ENCODE measurements at places on chromosomes 6 and 20.

DNA sequence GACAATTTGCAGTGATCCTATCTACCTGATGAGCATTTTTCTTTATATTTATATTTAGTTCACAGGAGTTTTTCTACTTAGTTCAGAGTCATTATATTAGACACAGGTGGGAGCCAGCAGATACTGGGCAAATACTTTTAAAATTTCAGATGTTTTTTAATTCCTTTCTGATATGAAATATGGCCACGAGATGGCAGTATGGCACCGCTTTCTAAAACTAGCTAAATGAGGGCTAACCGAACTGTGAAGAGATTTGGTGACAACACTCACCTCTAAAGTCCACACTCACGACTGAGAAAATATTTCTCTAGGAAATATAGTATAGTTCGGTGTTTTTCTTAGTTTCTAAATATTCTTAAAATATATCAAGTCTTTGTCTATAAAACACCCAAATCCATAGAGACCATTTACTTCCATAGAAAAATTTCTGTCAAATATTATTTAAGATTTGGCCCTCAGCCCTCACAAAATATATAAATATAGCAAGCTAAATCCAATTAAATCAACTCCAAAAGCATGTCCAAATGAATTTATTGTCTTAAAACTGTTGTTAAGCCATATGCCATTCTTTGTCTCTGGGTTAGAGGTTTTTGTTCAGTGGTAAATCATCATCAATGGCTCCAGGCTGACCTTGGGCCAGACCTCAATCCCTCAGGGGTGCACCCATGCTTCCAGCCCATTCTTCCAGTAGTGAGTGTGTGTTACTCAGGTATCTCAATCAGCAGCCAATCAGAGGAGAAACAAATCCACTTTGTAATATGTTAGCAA, 63.6 kb downstream of the HUS1B start:
- DNase-seq = peak; percentile 78

DNA sequence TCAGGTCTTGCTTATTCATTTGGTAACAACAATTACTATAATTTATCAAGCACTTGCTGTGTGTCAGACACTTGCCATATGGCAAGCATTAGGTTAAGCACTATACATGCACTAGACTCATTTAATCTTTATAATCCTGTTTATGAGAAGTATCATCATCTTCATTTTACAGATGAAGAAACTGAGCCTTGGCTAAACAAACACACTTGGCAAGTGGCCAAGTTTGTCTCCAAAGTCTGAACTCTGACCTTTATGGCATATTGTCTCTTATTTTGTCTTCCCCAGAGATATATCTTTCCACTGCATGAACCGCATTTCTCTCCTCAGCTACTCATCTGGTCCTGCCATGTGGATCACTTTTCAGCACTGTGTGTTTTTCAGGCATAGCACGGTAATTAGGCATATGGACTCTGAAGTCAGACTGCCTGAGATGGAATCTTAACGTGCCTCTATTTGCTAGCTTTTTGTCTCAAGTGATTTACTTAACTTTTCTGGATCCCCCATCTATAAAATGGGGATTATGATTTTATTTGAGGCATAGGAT, 4.7 kb downstream of the ADGRF5 start:
- no peak for DNase-seq

GRCh38 chr6:168983925-168984324, 269.7 kb downstream of the THBS2 start:
- DNase-seq = no peak

- DNase-seq = no peak
Observed at GRCh38 chr6:48280035-48280620, 169.1 kb upstream of the PTCHD4 start.

DNA sequence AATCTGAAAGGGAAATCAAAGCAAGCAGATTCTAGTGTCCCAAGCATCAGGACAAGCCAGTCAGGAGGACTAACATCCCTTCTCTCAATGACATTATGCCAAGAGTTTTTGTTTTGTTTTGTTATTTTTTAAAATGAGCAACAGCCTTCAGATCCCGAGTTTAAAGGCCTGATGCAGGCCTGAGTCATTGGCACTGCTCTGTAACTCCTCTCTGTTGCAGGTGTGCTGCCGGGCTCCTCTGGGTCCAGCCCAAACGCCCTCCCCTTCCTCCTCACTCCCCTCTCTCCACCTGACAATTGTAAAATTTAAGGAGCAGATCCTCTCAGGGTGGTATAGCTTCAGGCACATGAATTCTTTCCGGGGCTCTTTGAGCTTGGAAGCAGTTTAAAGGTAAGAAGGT, 502.0 kb downstream of the BMP2 start:
- DNase-seq = no peak

GRCh38 chr6:72650081-72650745, 28.3 kb downstream of the KCNQ5 start:
- DNase-seq = no peak

DNA sequence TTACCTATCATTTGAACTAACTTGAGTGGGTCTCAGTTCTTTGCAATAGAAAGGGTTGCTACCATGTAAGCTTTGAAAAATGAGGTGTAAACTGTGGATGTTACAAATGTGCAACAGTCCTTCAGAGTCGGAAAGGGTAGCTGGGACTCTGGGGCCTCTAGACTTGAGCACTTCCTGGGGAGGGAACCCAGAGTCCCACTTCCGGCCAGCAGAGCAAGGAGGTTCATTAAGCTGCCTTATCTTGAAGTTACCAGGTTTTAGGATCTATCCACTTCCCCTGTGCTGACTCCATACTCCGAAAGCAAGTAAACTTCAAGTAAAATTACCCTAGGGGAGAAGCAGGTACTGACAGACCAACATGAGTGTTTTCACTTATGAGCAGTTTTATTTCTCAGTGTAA, 9.4 kb downstream of the TRIM10 start:
- no peak for DNase-seq

- no peak for DNase-seq
Observed at GRCh38 chr6:75283907-75284631, 523 bp downstream of the TMEM30A start.

DNA sequence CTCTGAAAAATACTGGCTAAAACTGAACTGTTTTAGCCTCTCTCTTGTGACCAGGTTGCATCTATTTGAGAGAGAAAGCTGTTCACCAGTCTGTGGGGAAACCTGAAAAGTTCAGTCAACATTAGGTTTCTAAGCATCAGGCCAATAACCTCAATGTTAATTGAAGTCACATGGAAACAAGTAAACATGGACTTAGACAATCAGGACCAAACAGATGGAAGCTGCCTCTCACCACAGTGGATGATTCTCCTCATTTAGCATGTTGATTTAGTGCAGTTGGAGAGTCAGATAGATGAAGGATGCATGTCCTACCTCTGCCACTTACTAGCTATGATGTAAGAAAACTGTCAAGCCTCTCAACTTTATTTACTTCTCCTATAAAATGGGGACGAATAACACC, 18.2 kb downstream of the SCGN start:
- DNase-seq = no peak

- no peak for DNase-seq
Observed at GRCh38 chr6:141164042-141164743, 968.5 kb upstream of the GJE1 start.

Data from activated CD8-positive, alpha-beta memory T cell treated with anti-CD3 and anti-CD28 coated beads for 24 hours (primary cell).